NCI-H1417 treated with DMSO at 0.1 percent for 48 hours (cell line): ENCODE measurements at places on chromosomes 4 and X.

- DNase-seq: no peak
These were observed 404.0 kb downstream of the PPARGC1A start for GRCh38 chr4:23485801-23486200.

GRCh38 chr4:909131-909571 lies 23.0 kb downstream of the GAK start:
- DNase-seq: no peak

DNA sequence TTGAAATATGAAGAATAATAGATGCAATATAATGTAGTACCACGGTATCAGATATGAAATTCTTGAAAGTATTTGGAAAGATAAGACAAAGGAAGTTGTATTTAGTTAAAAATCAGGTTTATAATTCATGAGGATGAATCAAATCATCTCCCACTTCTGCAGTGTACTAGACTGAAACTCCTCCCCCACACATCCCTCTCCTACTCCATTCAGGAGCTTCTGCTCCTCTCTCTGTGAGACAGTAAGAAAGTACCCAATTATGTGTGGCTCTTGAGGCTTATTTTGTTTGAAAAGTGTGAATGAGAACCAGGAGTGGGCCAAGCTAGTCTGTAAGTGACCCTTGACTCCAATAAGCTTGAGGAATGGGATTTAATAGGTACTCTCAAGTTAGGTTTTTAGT lies 9.5 kb downstream of the SLAIN2 start:
- no peak for DNase-seq

DNA sequence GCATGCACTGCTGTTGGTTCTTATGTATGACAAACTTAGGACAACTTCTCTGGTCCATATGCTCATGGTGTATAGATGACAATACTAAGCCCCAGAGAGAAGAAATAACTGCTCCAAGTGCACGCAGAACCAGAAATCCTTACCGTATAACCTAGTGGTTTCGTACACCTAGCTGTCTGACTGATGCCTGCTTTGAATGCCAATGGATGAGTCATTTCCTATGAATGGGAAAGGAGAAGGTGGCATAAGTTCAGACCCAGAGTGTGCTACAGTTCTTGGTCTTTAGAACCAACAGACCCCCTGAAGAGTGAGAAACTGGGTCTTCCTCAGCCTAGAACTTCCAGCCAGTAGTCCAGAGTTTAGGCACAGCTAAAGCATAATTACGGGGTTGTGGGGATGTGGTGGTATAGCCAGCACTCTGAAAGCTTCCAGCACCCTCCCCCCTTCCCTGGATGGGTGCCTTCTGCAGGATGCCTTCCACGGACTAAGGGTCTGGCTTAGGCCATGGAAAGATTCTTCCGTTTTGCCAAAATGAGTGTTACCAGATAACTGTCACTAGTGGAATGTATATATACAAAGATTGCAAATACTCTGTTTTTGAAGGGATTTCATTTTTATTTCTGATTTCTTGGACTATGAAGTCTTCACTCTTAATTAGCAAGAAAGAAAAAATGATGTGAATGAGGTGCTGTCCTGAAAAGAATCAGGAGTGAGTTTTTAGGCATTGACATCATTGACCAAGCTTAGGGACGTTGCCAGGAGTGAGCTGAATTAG lies 84.6 kb upstream of the PACRGL start:
- DNase-seq: no peak

DNA sequence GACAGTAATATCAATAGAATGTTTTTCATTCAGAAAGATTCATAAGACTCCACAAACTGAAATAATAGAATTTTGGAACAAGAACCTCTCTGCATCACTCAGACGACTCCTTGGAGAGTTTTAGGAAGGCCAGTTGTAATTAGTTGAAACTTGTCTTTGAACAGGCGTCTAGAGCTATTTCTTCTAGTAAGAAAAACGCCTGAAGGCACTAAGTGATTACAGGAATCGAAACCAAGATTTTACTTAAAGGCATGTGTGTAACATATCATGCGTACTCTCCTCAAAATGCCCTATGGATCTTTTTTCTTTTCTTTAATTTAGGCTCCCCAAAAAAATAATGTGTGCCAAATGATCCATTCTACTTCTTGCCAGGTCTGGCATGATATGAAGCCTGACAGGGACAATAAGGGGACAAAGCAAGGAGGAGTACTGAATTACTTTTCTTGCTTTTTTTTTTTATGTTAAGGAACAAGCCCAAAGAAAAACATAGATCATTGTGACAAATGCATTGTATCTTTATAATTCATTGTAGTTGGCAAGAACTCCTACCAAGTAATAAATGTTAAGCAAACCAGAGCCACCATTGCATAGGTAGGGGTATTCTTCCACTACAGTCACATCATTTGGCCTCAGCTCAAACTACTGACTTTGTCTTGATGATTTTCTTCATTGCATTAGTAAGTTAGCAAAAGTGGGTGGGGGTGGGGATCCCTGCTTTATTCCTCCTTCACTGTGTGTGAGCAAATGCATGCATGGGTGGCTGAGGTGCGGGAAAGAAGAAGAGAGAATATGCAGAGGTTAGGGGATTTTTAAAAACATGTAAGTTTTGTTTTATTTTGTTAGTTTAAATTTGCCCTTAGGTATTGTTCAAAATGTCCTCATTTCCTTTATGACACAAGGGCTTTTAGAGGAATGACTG lies 79.9 kb upstream of the ATOH1 start:
- no peak for DNase-seq
